ENCODE measurements at places on chromosomes 2 and 18.
A peak's percentile ranks its signal among the peaks of the same experiment; 100 is the strongest.

GRCh38 chr2:33068261-33068660 lies 121.5 kb downstream of the LTBP1 start:
- DNase-seq: no peak

GRCh38 chr2:71510196-71510807 lies 56.9 kb downstream of the DYSF start:
- DNase-seq: peak; percentile 24

- DNase-seq: no peak
Observed at GRCh38 chr2:151946899-151947812, 118.9 kb upstream of the ARL5A start.

GRCh38 chr2:199962203-199962602 lies 6.8 kb downstream of the MAIP1 start:
- DNase-seq: no peak

DNA sequence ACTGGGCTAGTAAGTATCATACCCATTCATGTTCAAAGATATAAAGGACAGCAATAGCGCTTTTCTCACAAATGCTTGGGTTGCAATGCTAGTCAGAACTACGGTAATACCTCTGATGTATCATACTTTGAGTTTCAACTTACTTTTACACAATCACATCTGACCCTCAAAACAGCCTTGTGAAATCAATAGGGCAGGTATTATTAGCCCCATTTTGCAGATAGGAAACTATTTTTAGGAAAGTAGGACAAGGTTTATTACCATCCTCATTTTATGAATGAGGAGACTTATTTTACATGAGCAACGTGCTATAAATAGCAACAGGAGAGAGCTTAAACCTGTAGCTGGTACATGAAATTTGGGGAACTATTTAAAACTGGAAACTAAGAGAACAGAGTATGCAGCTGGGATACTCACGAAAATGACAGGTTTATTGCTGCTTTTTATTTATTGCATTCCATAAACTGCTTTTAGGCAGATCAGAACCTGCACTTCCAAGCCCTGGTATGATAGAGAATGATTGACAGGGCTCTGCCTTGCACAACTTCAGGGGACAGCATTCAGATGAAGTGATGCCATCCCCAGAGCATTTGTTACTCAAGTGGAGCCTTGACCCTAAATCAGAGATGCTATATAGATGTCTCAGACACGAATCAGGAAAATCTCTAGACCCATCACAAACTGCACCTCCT lies 42.4 kb upstream of the PPM1B start:
- DNase-seq: no peak

DNA sequence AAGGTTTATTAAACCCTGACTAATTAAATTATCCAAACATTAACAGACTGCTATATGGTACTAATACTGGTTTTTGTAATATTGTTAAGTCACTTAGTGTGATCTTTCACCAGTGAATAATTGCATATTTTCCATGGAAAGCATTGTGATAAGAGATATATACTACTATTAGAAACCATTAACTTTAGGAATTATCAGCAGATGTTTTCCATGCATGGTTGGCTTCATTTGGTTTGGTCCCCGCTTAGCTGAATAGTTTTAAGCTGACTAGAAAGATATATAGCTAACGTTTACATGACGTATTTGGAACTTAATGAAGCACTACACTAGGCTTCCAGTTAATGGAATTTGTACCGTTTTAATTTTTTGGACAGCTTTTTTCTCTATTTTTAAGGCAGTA lies 37.9 kb downstream of the LCLAT1 start:
- DNase-seq: no peak

DNA sequence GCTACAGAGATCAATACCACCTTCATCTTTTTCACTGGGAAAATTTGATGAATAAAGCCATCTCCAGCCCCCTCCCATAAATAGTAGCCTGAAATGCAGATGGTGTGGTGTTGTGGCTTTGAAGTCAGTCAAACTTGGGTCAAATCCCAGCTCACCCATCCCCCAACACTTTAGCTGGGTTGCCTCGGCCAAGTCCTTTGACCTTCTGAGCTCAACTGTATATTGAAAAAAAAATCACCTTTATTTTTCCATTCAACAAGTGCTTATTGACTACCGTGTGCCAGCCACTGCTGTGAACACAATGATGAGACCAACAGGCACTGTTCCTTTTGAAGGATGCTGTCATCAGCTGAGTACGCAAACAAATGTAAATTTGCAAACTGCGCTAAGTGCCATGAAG lies 35.1 kb upstream of the NTSR2 start:
- no peak for DNase-seq

DNA sequence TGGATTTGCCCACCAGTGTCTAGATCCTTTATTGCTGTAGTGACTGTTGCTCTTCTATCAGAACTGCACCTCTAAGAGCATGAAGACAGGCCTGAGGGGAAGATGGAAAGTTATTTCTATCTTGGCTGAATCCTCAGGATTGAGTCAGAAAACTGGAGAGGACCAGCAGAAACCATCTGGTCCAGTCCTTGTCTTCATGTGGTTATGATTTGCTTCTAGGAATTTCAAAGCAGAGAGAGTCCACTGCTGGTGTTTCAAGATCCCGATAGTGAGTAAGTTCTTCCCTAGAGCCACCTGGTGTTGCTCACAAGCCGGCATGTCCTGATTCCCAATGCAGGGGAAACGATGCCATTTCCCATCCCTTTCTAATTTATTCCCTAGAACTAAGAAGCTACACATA lies 84.2 kb downstream of the NCKAP5 start:
- DNase-seq: no peak

DNA sequence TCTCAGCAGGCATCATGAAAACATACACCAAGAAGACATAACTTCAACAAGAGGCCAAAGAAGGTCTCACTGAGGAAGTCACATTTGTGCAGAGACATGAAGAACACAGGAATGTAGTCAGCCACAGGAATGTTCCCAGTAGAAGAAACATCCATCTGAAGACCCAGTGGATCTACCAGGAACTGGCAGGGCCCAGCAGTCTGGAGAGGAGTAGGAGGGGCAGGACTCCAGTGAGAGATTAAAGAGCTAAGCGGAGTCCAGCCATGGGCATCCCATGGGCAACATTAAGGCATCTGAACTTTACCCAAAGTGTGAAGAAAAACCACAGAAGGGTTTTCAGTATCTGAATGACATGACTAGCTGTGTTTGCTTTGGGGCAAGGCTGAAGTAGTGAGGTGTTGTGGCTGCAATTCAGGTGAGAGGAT lies 103.1 kb downstream of the UPP2 start:
- DNase-seq: peak; percentile 5

DNA sequence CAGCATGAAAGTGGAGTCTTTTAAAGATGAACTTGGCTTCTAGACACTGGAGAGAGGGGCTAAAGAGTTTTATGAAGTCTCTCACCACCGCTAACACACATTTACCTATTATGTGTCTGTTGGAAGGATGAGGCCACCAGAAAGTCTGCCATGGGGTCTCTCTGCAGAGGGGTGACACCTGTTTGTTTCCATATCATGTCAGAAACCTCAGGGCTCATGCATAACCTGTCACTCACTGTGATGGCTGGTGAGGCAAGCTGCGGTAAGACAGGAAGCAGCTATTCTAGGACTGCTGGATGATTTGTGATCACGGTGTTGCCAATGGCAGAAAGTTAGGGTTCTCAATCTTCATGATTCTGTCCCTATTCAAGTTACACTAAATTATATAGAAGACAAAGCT lies 60.8 kb upstream of the DNMT3A start:
- no peak for DNase-seq

- DNase-seq: no peak
Observed at GRCh38 chr2:30283931-30284565, 52.7 kb downstream of the LBH start.

GRCh38 chr2:19209575-19210341 lies 148.7 kb downstream of the OSR1 start:
- no peak for DNase-seq

- no peak for DNase-seq
Observed at GRCh38 chr2:62692225-62692624, 13.3 kb upstream of the EHBP1 start.

DNA sequence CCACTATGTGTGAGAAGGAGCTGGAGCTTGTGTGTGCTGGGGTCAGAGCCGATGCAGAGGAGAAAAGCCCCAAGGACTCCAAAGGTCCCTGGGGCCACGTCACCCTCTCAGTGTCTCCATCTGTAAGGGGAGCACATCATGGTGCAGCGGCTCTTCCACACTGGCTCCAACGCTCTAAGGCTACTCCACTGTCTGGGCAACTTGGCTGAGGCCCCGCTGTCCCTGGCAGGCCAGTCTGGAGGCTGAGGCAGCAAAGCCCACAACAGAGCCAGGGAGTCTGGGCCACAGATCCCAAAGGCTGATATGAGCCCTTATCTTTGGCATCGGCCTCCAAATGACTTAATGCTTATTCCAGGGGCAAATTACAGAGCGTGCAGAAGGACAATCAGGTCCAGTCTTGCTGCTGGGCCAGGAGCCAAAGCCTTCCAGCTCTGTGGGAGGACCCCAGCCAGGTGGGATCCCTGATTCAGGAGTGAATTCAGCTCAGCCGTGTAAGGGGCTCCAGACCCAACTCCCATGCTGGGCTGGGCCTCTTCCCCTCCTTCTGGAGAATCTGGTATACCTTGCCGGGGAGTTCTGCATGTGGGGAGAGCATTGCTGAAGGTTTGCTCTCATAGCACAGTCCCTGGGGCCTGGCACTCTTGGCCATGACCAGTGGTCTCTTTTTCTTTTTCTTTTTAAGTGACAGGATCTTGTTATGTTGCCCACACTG lies 1.8 kb upstream of the DUSP2 start:
- no peak for DNase-seq

DNA sequence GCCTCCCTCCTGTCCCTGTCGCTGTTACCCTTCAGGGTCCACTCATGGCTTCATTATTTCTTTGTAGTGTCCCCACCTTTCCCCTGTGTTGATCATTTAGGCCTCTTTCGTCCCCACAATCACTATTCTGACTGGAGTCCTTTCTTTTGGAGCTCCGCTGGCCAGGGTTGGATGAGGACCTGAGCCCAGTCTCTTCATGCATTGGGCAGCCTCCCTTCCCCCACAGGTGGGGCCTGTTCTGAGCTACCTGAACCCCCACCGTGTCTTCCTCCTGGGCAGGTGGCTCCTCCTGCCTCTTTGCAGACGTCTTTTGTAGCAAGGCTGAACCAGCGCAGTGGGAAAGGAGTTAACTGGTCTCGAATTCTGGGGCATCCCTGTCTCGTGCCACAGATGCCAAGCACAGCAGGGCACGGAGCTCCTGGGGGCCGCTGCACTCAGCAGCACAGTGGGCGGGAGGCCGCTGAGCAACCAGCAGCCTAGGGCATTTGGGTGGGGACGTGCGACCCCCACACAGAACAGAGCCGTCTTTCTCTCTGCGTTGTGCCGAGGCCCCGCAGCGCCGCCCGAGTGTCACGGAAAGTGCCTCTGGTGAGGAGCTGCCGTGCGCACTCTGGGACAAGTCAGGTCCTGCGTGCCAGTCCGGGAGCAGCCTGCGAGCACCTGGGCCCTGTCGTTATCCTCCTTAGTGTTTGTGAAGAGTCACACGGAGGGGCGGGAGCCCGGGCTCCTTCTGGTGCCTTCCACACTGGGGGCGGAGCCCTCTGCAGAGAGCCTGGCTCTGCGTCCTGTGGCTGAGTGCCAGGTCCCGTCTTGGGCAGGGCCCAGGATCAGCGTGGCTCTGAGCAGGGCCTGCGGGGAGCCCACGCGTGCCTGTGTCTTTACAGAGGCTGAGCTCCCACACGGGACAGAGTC lies 130.1 kb downstream of the NFATC1 start:
- no peak for DNase-seq

DNA sequence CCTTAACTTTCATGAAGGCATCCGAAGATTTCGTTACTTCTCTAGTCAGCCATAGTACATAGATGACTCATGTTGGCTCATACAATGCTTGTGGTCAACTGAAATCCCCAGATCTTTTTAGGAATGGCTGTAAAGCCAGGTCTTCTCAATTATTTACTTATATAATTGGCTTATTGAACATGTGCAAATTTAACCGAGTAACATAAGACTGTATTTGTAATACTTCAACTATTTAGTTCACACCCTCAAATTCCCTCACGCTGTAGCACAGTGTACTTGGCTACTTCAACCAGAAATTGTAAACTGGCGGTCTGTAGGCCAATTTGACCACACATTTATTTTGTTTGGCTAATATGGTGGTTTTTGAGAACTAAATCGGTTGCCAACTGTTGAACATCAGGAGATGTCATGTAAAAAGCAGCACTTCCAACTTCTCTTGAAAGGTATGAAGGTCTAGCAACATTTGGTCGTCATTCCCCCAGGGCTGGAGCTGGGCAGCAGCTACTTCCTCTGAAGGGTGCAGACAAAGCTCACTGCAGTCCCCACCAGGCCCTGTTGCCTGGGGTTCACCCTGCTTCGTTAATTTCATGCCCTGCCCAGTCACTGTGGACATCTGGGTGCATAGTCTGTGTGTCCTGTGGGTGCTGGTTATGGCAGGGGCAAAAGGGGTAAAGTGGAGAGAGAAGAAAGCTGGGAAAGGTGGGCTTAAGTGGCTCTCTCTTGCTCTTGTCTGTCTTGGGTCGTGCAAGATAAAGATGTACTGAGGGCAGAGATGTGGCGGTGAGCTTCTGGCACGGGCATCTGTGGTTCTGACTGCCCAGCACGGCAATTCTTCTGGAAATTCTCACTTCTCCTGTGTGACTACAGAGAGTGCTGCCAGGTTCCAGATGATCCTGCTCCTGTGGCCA lies 3.2 kb upstream of the SH3RF3 start:
- DNase-seq: peak; percentile 91

DNA sequence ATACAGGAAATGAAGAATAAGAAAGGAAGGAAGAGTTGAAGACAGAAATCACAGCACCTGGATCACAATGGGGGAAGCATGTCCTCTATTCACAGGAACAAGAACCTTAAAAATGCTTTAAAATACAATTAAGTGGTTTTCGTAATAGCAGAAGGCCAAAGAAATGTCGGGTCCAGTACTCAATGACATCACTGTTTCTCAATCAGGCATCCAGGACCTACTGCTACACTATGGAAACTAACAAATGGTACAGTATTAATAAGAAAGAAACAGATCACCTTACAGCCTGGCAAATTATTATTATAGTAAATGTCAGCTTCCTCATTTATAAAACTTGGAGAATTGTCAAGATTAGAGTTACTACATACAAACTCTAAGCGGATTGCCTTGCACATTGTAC lies 15.8 kb downstream of the HNRNPLL start:
- DNase-seq: no peak

DNA sequence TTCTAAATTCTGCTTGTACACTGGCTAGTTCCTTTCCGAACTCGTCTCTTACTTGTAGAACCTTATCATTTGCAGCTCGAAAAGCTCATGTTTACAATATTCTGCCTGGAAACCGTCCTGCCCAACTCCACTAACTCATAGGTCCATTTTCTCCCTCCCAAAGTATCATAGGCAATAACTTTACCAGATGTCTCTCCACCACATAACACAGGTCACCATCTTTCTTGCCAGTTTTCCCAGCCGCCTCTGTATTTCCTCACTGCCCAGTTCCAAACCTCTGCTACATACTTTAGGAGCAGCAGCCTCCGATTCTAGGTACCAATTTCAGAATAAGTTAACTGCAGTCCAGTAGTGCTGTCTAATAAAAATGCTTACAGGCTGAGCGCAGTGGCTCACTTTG lies 259.5 kb downstream of the GLI2 start:
- no peak for DNase-seq

GRCh38 chr2:199848389-199849130 lies 2.4 kb downstream of the FTCDNL1 start:
- DNase-seq: no peak
